ENCODE measurements at places on chromosomes 11 and 22.

- DNase-seq, result no peak
Measured at GRCh38 chr11:19955660-19956059, 204.6 kb downstream of the DBX1 start.

DNA sequence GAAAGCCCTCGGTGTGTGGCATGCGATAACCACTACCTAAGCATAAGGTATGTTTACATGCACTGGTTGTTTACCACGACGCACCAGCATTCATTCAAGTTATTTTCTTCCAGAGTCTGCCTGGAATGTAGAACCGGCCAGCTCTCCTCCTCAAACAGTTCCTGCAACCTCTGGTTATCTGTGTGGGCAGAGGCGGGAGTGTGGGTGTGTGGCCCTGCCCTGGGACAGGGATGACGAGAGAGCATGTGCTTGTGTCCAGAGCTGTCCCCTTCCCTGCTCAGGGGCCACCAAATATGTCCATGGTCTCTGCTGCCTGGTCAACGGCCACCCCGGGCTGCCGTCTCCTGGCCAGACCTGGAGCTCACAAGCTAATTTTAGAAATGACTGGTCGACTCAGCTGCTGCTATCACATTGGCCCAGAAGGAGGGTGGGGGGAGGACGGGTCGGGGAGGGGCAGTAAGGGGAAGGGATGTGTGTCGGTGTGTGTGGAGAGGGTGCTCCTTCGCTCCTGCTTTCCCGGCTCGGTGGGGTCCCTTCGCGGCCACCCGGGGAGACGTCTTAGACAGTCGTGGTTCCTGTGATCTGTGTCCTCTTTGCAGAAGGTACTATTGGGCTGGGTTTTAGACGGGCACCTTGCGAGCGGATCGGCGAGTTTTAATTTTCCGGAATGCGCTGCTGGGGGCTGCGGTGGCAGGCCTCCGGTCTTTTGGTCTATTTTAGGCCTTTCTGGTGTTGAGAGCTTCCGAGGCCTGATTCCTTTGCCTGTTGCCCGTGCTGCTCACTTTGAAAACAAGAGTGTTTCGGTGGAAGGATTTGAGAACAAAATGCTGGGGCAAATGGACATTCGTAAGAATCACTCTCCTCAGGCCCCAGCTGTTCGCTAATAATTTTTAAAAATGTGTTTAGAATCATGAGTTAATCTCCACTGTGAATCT lies at the start of gene MYO18B:
MYO18B (plus strand) TSS at position 497 of the 935 bp plus-strand sequence. CDS start 18,905 bp downstream, outside the sequence.
- DNase-seq, result no peak

- peak; percentile 14 for DNase-seq
Measured at GRCh38 chr11:22807855-22808570, 21.6 kb downstream of the SVIP start.

GRCh38 chr11:76680518-76681425 lies 10.2 kb upstream of the LRRC32 start:
- DNase-seq, result peak; percentile 85

DNA sequence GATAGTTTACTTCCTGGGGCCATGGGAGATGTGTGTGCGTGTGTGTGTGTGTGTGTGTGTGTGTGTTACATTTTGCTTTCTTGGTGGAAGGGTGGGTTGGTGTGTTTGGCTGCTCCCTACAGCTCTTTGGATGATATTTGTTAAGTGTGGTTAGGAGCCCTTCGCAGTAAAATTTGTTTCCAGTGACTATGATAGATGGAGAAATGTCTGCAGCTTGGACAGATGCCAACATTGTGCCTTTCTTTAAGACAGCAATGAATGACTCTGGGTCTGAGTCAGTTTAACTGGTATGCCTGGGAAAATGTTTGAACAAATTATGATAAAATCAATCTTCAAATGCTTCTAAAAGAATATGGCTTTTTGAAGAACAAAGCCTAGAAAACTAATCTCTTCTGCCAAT lies 102.7 kb upstream of the TRPC6 start:
- no peak for DNase-seq

- peak; percentile 61 for DNase-seq
Measured at GRCh38 chr22:40203572-40203971, 25.8 kb downstream of the TNRC6B start.

- no peak for DNase-seq
Measured at GRCh38 chr22:39897841-39898240, 3.0 kb upstream of the GRAP2 start.

GRCh38 chr11:61710019-61710418 lies 29.8 kb downstream of the DAGLA start:
- DNase-seq, result no peak

DNA sequence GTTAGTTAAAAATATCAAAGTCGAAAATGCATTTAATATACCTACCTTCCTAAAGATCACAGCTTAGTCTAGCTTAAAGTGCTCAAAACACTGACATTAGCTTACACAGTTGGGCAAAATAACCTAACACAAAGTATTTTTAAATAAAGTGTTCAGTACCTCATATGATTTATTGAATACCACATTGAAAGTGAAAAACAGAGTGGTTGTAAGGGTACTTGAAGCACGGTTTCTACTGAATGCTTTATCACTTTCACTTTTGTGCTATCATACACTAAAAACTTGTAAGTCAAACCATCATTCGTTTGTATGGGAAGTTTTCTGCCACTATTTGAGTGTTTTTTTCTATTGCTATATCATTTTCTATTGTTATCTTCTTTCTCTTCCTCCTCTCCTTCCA lies 36.6 kb downstream of the ZBTB44 start:
- DNase-seq, result no peak

DNA sequence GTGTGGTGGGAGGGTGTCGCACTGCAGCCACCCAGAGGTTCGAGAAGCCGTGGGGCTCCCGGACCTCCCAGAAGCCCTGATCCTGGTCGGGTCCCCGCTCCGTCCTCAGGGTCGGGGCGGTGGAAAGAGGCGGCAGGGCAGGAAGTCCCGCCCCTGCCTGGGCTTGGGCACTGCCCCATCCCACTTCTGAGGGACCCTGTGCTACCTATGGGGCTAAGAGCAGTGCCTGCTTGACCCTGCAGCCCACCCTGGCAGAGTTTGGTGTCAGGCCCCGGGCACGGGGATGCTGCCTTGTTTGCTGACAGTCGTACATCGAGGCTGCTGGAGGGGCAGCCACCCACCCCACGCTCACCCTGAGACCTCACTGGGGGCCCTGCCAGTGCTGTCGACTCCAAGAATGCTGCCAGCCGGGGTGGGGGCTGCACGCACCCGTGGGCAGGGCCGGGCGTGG lies 19.4 kb downstream of the RNH1 start:
- no peak for DNase-seq

All from B cell (primary cell).